Endodermal cell (in vitro differentiated cells): ENCODE measurements at places on chromosomes 2 and 18. TPM values are rescaled to one million over a fixed set of nuclear protein-coding genes. Genes with fewer than 3 reads are reported as not detected.
A peak's percentile ranks its signal among the peaks of the same experiment; 100 is the strongest.

The LONRF2 gene
- total RNA-seq = 0.23 to 0.84 TPM (median 0.71 TPM) in 3 replicates

The OXER1 gene
- total RNA-seq = 2.5 to 6.6 TPM (median 6.5 TPM) in 3 replicates

The UGT1A3 gene
- total RNA-seq = not detected in 3 replicates

The PDE11A gene
- total RNA-seq = 1.3 and 1.5 TPM in 2 replicates

- no peak overlapping the region for H3K4me3 ChIP-seq
- H3K27ac ChIP-seq = no peak overlapping the region
- no peaks in the 10 kb centered on the region for H3K27me3 ChIP-seq
- H3K4me1 ChIP-seq = no peaks in the 10 kb centered on the region
- no peak for DNase-seq
- H3K36me3 ChIP-seq = no peaks in the 10 kb centered on the region
These were observed 92.6 kb downstream of the ZNF385B start for GRCh38 chr2:179768765-179769164.

DNA sequence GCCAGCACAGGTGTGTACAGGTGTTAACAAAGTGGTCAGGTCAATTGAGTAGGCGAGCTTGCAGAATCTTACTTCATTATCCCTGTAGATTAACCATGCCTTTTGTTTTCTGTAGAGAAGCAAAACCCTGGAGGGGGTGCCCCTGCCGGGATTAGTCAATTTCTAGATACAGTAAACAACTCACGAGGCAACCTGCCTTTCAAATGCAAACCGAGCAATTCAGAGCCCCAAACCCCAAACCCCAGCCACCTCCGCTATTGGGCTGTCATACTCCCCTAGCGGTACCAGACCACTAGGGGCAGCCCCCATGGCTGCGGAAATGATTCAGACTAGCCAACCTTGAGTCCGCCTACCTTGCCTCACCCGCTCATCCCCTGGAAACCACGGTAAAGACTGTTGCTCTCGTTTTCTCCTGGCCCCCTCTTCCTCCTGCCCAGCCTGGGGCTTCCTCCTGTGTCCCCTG, 61.4 kb upstream of the KIF5C start:
- H3K27ac ChIP-seq = no peak overlapping the region
- H3K36me3 ChIP-seq = no peaks in the 10 kb centered on the region
- H3K4me3 ChIP-seq = no peak overlapping the region
- H3K4me1 ChIP-seq = no peaks in the 10 kb centered on the region
- peak; percentile 96 for DNase-seq
- H3K27me3 ChIP-seq = no peaks in the 10 kb centered on the region

DNA sequence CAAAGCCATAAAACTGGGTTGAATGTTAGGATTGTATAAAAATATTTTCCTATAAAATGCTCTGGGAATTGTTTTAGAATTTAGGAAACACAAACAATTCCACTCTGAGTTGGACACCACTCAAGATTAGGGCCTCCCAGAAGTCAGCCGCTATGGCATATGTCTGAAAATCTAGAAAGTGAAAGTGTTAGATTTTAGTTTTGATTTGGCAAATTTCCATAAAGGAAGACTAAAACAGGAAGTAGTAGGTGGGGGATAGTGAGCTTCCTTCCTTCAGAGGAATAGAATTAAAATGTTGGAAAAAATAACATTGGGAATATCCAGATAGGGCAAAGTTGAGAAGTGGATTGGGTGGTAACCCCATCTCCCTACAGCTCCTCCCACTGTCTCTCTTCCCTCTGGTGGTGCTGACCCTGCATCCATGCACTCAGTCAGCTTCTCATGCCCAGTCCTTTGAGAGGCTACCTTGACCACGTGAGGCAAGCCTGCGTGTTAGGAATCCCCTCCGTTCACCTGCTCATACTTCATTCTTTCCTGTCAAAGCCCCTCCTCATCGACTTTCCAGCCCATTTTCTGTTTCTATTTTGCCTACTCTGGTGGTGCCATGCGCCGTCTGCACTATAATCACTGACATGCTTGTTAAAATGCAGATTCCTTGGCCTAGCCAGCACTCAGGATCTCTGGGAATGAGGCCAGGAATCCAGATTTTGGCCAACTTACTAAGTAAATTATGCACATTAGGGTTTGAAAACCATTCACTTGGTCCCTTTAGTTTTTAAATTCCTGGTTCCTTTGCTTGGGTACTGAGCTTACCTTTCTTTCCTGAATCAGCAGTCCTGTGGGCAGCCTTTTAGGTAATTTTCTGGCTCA, 83.5 kb downstream of the POLE4 start:
- DNase-seq = no peak
- H3K27me3 ChIP-seq = no peaks in the 10 kb centered on the region
- H3K27ac ChIP-seq = no peak overlapping the region

GRCh38 chr2:55163941-55164390, 68.1 kb downstream of the CLHC1 start:
- H3K27ac ChIP-seq = no peak overlapping the region
- H3K4me1 ChIP-seq = peaks cover 16% of the 10 kb centered on the region
- H3K36me3 ChIP-seq = no peaks in the 10 kb centered on the region
- no peaks in the 10 kb centered on the region for H3K27me3 ChIP-seq
- no peak for DNase-seq
- no peak overlapping the region for H3K4me3 ChIP-seq

DNA sequence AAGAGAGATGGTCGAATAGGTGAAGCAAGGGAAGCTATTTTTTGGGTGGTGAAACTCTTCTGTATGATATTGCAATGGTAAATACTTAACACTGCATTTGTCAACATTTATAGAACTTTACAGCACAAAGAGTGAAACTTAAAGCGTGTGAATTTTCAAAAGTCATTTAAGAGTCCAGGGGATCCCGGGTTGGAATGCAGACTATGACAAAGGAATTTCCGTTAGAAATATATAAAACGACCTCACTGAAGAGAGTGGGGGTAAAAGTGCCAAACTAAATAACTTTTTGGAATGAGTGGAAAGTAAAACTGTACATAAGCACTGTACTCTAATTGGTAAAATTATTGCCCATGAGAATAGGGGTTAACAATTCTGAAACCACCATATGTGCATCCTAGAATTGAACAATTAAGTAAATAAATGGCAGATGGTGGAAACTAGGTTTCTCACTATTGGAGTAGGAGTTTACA, 191.0 kb upstream of the FN1 start:
- H3K27ac ChIP-seq = no peak overlapping the region
- no peaks in the 10 kb centered on the region for H3K27me3 ChIP-seq
- H3K36me3 ChIP-seq = no peaks in the 10 kb centered on the region
- H3K4me1 ChIP-seq = peaks cover 4% of the 10 kb centered on the region
- no peak overlapping the region for H3K4me3 ChIP-seq

DNA sequence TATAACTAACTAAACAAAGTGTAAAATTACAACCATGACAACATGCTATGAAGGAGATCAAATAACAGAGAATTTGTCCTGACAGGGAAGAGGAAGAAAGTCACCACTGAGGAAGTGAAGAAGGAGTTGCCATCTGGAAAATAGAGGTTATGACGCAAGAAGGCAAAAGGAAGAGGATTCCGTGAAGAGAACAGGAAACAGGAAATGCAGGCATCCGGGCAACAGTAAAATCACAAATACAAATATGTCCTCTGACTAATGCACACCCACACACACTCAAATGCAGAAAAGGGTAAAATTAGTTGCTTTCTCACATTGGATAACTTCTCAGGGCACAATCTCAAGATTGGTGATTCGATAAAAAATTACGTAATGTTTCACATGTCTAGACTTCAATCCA, 278.4 kb downstream of the TMX3 start:
- DNase-seq = no peak
- H3K4me3 ChIP-seq = no peak overlapping the region
- no peak overlapping the region for H3K27ac ChIP-seq
- H3K36me3 ChIP-seq = no peaks in the 10 kb centered on the region

DNA sequence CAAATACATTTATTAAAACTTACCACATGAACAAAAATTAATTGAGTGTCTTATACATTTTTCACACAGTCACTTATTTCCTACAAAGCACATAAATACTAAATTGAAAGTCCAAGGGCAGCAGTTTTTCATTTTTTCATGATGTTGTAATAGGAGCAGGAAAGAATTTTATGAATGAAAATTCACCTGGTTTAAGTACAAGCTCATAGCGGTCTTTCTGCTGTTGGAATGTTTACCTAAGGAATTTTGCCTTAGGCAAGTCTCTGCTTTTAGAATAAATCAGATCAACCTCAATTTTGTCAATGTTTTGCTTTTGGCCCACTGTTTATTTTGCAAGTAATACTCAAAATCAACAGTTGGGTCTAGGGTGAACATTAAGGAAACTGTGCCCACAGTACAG, 40.0 kb downstream of the ETAA1 start:
- H3K36me3 ChIP-seq = no peaks in the 10 kb centered on the region
- no peak overlapping the region for H3K27ac ChIP-seq
- no peaks in the 10 kb centered on the region for H3K27me3 ChIP-seq
- DNase-seq = no peak
- no peak overlapping the region for H3K4me3 ChIP-seq

DNA sequence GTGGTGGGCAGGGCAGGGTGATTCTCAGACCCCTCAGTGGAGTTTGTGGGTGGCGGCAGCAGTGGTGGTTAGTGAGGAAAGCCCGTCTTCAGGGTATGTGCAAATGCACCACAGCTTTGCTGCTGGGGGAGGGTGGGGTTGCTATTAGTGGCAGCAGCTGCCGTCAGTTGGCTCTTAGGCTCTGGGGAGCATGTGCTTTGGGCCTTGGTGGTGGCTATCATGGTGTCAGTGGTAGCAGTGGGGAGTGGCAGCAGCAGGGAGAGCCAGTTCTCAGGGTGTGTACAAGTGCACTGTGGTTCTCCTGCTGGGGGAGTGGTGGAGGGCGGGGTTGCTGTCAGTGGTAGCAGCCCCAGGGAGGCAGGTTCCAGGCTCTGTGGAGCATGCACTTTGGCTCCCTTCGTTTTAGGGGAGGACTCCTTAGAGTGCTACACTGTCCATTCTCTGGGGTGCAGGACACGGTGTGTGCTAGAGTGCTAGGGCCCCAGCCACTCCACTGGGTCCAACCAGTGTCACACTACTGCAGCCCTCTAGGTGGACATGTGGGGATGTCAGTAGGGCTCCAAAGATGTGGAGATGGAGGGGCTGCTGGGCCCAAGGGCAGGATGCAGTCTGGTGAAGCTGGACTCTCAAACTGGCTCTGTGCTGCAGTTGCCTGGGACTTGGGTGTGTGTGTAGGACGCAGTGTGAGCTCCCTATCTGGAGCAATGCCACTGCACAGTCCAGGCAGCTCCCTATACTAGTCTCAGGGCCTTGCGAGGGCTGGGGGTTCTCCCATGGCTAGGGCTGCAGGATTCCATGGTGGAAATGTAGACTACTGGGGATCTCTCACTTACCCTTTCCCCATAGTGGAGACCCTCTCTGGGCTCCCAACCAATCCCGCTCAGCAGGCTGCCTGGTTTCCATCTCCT, 45.3 kb downstream of the ADCYAP1 start:
- no peak overlapping the region for H3K4me3 ChIP-seq
- H3K27me3 ChIP-seq = no peaks in the 10 kb centered on the region
- H3K36me3 ChIP-seq = no peaks in the 10 kb centered on the region
- H3K4me1 ChIP-seq = no peaks in the 10 kb centered on the region
- no peak overlapping the region for H3K27ac ChIP-seq
- DNase-seq = no peak

DNA sequence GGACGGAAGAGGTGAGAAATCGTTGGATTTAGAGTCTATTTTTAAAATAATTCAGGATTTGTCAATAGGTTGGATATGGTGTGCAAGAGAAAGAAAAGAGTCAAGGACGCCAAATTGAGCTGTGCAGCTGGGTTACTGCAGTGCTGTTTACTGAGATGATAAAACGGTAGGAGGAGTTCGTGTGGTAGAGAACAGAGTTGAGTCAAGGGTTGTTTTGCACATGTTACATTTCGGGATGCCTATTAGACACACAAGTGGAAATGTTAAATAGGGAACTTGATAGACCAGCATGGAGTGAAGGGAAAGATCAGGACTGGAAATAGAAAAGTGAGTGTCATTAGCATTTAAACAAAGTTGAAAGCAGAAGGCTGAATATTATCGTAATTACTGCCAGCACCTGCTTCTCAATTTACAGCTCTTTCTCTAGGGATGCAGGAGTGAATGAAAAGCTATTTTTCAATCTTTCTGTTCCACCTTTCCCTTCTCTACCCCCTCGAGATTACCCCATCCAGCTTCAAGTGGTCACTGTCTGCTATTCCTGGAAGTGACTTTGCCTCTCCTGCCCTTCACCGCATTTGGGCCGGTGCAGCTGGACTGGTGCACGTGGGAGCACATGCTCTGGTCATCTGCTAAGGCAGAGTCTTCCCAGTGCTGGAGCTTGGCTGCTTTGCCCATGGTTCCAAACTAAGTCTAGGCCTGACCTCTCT, 30.3 kb downstream of the GPR75 start:
- H3K27me3 ChIP-seq = no peaks in the 10 kb centered on the region
- no peak overlapping the region for H3K4me3 ChIP-seq
- no peak for DNase-seq
- H3K27ac ChIP-seq = no peak overlapping the region
- H3K4me1 ChIP-seq = peaks cover 5% of the 10 kb centered on the region
- H3K36me3 ChIP-seq = no peaks in the 10 kb centered on the region

DNA sequence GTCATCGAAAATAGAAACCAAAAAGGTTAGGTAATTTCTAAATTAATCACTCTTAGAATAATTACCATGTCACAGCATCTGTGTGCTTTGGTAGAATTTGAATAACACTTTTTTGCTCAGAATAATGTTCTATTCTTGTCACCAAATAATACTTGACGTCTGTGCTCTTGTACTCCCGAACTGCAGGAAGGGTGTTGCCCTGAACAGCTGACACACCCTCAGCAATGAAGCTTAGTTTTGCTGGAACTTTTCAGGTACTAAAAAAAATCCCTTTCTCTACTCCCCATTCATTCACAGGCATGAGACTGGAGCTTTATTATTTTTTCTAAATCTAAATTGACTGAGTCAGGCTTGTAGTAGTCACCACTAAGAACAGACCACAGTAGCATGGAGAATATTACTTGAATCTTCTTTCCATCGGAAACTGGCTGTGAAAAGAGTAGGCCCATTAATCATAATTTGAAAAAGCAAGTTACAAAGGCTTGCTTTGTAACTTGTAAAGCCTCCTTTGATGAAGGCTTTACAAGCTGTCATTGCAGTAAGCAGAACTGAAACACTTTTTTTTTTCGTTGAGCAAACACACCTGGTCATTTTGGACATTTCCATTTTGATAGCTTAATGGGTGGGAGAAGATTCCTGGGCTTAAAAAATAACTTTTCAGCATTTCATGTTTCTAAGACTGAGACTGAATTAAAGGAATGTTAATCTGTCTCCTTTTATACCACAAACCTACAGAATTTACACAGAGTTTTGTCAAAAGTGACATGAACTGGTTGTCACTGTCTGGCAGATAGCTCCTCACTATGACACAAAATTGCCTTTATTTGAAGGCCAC, 70.3 kb upstream of the PELI1 start:
- no peak for DNase-seq
- no peaks in the 10 kb centered on the region for H3K27me3 ChIP-seq
- H3K27ac ChIP-seq = no peak overlapping the region

GRCh38 chr2:201448061-201448460, 3.2 kb downstream of the TRAK2 start:
- H3K4me1 ChIP-seq = peaks cover 7% of the 10 kb centered on the region
- no peak for DNase-seq
- no peaks in the 10 kb centered on the region for H3K27me3 ChIP-seq
- H3K36me3 ChIP-seq = no peaks in the 10 kb centered on the region
- H3K27ac ChIP-seq = no peak overlapping the region
- no peak overlapping the region for H3K4me3 ChIP-seq
